ENCODE measurements at places on chromosomes 3 and 15.
A peak's percentile ranks its signal among the peaks of the same experiment; 100 is the strongest.

DNA sequence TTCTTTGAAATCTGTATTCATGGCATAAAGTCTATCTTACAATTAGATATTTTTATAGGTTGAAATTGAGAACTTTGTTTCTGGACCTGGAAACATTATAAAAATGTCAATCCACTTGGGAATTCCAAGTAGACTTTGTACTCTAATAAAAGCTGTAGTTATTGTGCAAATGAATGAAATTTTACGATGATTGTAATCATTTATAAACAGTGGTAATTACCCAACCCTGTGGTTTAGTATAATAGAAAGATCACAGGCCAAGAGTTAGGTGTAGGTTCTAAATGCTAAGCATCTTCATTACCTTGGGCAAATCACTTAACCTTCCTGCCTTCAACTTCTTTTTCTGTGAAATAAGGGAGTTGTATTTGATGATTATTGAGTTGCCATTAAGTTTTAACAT lies 13.2 kb upstream of the SLC7A14 start:
- no peak for DNase-seq

- no peak for DNase-seq
These were observed 21.1 kb downstream of the OXNAD1 start for GRCh38 chr3:16286161-16286560.

DNA sequence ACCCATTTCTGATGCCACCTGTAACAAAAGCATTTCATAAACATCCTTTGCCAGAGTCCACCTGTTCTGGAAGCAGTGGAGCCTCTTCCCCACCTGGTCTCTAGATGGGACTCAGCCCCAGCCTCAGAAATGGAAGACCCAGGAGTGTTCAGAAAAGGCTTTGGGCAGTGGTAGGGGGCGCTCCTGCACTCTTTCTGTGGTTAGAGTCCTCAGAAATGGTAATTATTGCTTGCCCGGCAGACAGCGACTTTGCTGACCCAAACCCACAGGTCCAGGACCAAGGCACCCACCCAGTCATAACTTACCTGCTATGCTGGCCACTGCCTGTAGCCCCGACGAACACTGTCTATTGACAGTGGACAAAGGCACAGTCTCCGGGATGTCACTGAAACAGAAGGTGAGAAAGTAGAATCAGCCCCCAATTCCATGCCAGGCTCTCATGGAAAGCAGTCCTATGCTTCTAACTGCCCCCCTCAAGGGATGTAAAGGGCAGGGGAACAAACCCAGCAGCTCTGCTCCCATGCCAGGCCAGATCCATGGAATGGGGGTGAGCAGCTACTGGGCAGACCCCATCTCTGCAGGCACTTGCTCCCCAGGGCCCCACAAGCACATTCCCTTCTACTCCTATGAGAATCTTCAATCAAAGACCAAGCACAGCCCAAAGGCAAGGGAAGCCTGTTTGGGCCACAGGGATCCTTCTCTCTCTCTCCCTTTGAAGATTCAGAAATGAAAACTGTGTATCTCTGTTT lies 5.1 kb downstream of the ACAA1 start:
- no peak for DNase-seq

GRCh38 chr3:57436195-57436761 lies 107.9 kb downstream of the DNAH12 start:
- no peak for DNase-seq

- peak; percentile 6 for DNase-seq
These were observed 29.6 kb downstream of the KIF7 start for GRCh38 chr15:89625716-89626115.

- peak; percentile 35 for DNase-seq
These were observed 1.4 kb downstream of the GPR149 start for GRCh38 chr3:154428286-154429206.

DNA sequence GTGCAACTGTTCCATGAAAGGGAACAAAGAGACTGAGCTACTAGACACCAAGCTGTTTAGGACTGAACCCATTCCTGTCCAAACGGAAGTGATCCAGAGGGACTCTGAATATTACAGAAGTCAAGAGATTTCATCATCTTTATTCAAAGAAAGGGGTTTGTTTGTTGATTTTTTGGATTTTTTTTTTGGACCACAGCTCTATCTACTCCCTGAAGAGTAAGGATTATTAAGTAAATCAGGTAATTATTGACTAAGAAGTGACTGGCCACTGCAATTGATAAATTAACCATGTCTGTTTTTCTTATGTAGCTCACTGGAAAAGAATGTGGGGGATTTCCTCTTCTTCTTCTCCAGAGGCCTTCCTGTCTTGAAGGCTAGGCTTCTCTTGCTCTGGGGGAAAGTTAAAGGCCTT lies 146.6 kb upstream of the TPM1 start:
- DNase-seq: no peak

GRCh38 chr15:64938192-64938591 lies 26.5 kb downstream of the ANKDD1A start:
- no peak for DNase-seq

DNA sequence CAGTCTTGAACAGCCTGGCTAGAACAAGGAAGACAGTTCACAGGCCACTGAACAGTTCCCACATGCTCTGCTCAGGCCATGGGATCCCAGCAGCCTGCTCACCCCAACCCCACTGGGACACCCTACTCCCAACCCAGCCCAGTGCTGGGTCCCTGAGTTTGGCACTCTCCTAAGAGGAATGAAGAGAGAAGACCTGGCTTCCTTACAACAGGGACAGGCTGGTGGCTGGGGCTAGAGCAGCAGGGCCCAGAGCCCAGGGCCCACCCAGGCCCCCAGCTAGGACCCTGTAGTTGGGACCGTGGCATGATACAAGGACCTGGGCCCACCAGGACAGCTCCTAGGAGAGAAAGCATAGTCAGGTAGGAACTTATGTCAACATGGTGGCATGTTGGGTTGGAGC lies 43.4 kb downstream of the SEMA3G start:
- DNase-seq: no peak

DNA sequence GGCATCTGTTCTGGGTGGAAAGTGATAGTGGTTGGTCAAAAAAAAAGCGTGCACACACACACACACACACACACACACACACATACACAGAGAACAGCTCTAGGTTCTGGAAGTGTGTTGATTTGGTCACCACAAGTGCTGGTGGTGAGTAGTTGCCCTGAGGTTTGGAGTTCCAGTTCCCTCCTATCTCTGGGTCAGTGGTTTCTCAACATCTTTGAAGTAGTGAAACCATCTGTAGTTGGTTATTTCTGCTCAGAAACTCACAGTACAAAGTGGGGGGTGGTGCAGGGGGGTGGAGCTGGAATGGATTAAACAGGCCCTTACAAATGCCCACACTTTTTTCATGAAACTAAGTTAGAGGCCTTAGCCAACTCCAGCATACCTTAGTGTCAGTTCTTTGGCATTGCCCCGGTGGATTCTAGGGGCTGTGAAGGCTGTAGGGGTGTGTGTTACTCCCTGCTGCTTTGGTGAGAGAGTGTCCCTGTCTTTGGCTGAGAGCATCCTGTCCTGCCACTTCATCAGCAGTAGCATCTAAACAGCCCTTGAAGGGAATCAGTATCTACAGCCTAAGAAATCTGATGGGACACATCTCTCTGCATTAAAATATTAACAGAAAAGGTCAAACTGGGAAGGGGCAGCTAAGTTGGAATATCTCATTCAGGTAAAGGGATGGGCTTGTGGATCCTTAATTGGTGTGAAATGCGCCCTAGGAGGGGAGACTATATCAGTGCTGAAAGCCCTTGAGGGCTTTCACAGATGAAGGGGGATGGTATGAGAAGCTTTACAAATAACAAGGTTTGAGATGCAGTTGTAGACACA lies 20.6 kb downstream of the SMAD3 start:
- DNase-seq: peak; percentile 80

DNA sequence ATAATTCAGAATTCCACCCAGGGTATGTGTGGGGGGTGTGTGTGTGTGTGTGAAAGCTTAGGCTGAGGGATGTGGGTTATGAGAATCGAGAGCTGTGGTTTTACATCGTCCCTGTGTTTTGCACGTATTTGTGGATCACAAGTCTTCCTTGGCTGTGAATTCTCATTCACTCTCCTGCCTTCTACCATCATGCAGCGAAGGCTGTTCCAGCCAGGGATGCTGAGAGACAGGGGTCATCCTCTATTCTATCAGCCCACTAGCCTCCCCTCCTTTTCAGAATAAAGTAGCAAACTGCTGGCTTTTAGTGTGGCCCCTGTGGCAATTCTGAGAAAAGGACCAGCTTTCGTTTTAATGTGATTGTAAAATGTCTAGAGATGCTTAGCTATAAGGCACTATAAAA lies 460.6 kb upstream of the NR2F2 start:
- no peak for DNase-seq

DNA sequence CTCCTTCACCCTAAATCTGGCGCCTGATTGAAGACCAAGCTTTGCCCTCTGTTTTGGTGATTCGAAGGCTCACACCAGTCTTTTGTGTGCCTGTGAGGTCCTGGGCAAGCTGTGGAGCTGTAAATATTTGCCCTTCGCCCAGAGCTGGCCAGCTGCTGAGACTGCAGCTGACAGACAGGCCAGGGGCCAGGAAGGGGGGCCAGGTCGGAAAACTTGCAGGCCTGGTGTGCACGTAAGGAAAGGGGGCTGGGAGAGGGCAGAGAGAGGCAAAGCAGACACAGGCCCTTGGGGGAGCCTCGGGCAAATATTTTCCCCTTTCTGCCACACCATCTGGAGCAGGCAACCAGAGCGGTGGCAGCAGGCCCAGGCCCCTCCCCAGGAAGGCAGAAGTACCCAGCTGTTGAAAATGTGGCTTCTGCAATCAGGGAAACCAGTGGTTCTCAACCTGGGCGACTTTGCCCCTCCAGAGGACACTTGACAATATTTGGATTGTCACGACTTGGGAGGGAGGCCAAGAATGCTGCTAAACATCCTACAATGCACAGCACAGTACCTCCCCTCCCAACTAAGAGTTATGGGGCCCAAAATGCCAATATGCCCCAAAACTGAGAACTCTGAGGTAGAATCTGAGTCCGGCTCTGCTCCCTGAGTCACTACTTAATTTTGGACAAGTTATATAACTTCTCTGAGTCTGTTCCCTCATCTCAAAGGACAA lies 2.5 kb downstream of the PDZRN3 start:
- DNase-seq: peak; percentile 36

DNA sequence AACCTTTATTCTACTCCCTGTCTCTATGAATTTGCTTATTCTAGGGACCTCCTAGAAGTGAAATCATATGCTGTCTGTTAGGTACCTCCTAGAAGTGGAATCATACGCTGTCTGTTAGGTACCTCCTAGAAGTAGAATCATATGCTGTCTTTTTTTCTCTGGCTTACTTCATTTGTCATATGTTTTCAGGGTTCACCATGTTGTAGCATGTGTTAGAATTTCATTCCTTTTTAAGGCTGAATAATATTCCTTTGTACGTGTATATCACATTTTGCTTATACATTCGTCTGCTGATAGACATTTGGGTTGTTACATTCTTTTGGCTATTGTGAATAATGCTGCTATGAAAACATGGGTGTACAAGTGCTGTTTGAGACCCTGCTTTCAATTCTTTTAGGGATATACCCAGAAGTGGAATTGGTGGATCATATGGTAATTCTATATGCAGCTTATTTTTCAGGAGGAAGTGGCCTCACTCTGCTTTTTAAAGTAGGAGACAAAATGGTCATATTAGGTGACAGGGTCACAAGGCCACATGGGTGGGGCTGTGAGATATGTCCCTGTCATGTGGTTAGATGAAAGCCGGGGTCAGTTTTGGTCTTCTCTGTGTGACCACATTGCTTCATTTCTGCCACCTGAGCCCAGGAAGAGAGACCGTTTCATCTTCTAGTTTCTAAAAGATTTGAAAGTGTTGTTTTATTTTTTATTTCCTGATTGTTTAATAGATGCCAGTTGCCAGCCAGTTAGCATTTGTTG lies 76.7 kb downstream of the FLNB start:
- DNase-seq: no peak

DNA sequence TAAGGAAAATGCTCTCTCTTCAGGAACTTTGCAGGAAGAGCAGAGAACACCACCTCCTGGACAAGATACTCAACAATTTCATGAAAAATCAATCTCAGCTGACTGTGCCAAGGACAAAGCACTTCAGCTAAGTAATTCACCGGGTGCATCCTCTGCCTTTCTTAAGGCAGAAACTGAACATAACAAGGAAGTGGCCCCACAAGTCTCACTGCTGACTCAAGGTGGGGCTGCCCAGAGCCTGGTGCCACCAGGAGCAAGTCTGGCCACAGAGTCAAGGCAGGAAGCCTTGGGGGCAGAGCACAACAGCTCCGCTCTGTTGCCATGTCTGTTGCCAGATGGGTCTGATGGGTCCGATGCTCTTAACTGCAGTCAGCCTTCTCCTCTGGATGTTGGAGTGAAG lies 200.5 kb downstream of the AKAP13 start:
- DNase-seq: no peak

DNA sequence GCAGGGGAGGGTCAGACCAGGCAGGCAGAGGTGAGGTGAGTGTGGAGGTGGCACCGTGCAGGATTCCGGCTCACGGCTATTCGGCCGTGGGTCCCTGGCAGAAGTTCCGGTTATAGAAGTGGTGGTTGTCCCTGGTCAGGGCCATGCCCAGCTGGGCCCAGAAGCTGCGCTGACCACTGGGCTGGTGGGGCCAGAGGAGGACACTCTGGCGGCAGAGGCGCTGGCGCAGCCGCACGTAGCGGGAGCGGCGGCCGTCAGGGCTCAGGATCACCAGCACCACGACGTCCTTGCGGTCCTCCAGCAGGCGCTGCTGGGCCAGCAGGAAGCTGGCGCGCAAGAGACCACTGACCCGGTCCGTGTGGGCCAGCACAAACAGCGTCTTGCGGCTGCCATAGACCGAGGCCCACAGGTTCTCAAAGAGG lies 4.3 kb downstream of the TLR9 start:
- no peak for DNase-seq

DNA sequence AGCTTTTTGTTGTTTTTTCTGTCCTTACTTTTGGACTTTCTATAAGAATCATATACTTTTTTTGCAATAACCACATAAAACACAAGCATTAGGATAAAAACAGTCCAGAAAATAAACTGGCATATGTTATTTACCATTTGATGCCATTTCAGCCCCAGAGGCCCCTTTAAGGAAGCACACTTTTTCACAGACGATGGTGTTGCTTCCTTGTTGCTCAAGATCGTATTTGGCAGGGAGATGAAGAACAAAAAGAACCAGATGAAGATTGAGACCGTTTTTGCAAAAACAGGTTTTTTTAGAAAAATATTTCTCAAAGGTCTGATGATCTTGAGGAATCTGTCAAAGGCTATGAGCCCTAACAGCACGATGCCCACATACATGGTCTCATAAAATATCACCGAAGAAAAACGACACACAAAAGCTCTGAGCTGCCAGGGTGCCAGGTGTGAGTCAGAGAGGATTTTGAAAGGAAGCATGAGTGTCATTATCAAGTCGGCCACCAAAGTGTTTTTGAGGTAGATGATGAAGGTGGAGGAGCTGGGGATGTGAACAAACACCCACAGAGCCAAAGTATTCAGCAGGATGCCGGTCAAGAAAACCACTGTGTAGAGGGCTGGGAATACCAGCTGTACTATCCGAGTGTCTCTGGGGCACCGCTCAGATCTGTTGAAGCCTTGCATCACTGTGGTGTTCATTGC lies 902 bp downstream of the P2RY13 start:
- DNase-seq: peak; percentile 28

- no peak for DNase-seq
These were observed 19.9 kb downstream of the ITPR1 start for GRCh38 chr3:4512895-4513616.

- peak; percentile 73 for DNase-seq
These were observed 778.5 kb downstream of the NTRK3 start for GRCh38 chr15:87477737-87478686.
